ENCODE measurements at places on chromosomes 4 and X.

- DNase-seq = no peak
Observed at GRCh38 chr4:59685626-59686025, 1514.5 kb upstream of the ADGRL3 start.

- no peak for DNase-seq
Observed at GRCh38 chrX:65300104-65300809, 234.3 kb downstream of the LAS1L start.

DNA sequence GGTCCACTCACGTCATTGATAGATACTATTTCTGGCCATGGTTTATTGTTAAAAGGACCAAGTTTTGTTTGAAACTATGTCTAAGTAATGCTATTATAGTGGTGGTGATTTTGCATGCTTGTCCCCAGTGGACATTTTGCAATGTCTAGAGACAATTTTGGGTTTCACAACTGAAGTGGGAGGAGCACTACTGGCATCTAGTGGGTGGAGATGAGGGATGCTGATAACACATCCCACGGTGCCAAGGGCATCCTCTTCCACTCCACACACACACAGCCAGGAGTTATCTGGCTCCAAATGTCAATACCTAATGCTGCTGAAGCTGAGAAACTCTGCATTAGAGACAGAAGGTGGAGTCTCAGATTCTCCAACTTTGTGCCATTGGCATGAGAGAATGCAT is 131.2 kb downstream of the FRMPD4 start:
- no peak for DNase-seq

- no peak for DNase-seq
Observed at GRCh38 chr4:152951348-152951747, 15.2 kb downstream of the FHDC1 start.

DNA sequence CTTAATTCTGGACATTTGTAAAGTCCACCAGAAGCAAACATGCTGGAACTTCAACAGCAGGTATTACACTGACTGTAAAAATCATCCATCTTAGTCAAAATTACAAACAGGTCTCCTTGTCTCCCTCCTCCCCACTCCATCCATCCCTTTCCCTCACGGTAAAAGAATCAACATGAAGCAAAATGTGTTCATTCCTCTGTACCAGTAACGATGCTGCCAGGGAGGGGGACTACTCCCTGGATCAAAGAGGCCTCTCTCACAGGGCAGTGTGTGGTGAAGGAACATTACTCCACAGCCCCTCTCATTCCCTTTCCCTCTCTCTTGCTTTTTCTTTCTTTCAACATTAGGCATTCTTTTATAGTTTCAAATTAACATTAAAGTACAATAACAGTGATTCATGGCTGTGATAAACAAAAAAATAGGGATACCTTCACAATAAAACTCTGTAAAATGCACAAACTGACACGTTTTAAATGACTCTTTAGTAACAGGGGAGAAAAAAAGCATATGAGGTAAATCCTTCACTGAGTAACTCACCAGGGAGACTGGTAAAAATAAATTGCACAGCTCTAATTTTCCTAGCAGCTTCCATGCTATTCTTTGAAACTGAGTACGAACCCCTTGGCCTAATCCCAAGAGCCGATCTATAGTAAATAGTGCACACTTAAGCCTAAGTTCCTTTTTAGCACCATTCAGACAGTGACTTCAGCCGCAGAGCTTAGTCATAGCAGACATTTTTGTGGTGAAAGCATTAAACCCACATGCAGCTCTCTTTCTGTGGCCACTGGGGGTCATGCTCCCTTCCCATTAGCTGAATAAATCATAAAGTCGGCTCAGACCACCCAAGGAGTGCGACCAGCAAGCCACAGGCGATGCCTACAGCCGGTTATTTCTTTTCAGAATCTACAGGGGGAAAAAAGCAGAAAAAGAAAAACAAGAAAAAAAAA is 215.6 kb upstream of the GYPA start:
- DNase-seq = no peak

DNA sequence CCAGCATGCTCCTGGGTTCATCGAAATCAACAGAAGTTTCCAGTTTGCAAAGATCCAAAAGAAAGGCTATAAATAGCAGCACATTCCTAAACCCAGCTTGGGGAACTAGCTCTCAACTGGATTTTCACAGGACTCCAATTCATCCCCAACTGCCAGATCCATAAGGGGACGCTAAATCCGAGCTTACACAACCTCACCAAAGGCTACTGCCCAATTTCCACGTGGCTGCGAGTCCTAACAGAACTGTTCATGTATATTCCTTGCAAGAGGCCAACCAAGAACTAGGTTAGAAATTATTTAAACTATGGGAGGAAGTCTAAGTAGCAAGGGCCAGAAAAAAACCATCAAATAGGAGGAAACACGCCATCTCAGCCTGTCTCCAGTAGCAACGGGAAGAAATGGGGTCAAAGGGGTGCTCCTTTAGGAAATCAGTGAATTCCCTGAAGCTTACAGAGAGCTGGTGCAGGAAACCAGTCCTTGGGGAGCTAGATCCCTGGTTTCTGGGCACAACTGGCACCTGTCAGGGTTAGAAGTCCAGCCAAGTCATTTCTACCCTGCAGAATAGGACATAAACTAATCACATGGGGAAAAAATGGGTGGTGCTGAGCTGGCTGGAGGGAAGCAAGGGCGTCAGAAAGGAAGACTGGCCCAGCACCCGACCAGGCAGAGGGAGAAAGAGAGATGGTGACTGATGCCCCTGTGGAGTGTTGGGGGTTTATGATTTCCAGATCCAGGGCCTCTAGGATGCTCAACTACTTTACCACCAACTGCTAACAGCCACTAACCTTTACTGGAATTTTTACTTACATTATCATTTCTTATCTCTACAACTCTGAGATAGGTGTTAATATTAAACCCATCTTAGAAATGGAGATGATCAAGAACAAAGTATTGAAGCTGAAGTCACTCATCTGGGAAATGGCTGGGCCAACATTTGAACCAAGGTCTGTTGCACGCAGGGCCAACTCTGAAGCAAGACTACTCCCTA is 20.5 kb downstream of the RELL1 start:
- DNase-seq = no peak

GRCh38 chrX:67727576-67727975 is 183.8 kb downstream of the AR start:
- no peak for DNase-seq

All from stimulated activated CD4-positive, alpha-beta T cell treated with anti-CD3 and anti-CD28 coated beads, Interleukin-1b, Interleukin-23, amount 100 ng/mL, for 1 hour (primary cell).